Activated naive CD4-positive, alpha-beta T cell treated with anti-CD3 and anti-CD28 coated beads for 36 hours (primary cell): ENCODE measurements at places on chromosomes 4 and X. TPM values are rescaled to one million over a fixed set of nuclear protein-coding genes. Genes with fewer than 3 reads are reported as not detected.

The AREG gene
- 1.5 TPM for total RNA-seq

The GCNA gene
- total RNA-seq = 2.9 TPM

The FAM184B gene
- total RNA-seq = not detected

The FAM9B gene
- not detected for total RNA-seq

The AKAP14 gene
- total RNA-seq = not detected

The CLNK gene
- not detected for total RNA-seq

The BLTP1 gene
- total RNA-seq = 23.6 TPM

The SSX2 gene
- not detected for total RNA-seq

The ADAMTS3 gene
- not detected for total RNA-seq

The EGF gene
- not detected for total RNA-seq

The SSX4B gene
- not detected for total RNA-seq

The SLC6A14 gene
- not detected for total RNA-seq

The LANCL3 gene
- total RNA-seq = not detected

The NMU gene
- total RNA-seq = not detected

The MXRA5 gene
- total RNA-seq = not detected

The ARMCX5 gene
- total RNA-seq = 11.4 TPM

The MSX1 gene
- not detected for total RNA-seq

The LEF1 gene
- total RNA-seq = 350 TPM

The TEX13B gene
- total RNA-seq = not detected

The TMPRSS11B gene
- total RNA-seq = not detected

The CLDN34 gene
- not detected for total RNA-seq

The MAGEA2B gene
- total RNA-seq = not detected

The CXCL3 gene
- total RNA-seq = not detected

The TACR3 gene
- not detected for total RNA-seq

The NWD2 gene
- total RNA-seq = not detected

The DCAF8L2 gene
- total RNA-seq = not detected

The BEX5 gene
- 6.6 TPM for total RNA-seq

The ASB5 gene
- not detected for total RNA-seq

The CHRDL1 gene
- not detected for total RNA-seq

The PCDH18 gene
- total RNA-seq = 0.05 TPM

The RAB33A gene
- 15.1 TPM for total RNA-seq

The CTSO gene
- 2.1 TPM for total RNA-seq

The SSX1 gene
- total RNA-seq = not detected

The NR3C2 gene
- 5.3 TPM for total RNA-seq

The RP2 gene
- total RNA-seq = 4.0 TPM

The TRAM1L1 gene
- not detected for total RNA-seq
